NCI-H1092 treated with DMSO at 0.1 percent for 48 hours (cell line): ENCODE measurements at places on chromosomes 6 and 20.

DNA sequence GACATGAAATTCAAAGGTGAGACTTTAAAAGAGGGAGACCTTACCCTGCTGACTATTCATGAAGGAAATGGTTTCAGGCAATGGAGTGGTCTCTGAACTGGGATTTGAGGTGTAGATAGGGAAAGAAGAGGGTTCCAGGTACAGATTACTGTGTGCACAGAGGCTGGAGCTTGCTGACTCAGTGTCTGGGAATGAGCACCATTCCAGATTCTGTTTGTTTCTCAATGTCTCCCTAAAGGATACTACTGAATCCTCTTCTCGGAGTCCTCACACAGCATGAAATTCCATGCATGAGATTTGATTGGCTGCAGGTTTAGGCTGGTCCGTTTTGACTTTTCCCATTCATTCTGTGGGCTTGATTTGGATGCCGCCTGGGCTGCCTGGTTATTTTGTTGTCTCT lies 49.0 kb downstream of the PPP1R14C start:
- no peak for DNase-seq

GRCh38 chr20:62269871-62270270 lies 31.6 kb downstream of the OSBPL2 start:
- DNase-seq: no peak

GRCh38 chr6:15796844-15797243 lies 134.0 kb upstream of the DTNBP1 start:
- no peak for DNase-seq

- no peak for DNase-seq
Measured at GRCh38 chr6:28003661-28004060, 46.6 kb downstream of the OR2B6 start.

DNA sequence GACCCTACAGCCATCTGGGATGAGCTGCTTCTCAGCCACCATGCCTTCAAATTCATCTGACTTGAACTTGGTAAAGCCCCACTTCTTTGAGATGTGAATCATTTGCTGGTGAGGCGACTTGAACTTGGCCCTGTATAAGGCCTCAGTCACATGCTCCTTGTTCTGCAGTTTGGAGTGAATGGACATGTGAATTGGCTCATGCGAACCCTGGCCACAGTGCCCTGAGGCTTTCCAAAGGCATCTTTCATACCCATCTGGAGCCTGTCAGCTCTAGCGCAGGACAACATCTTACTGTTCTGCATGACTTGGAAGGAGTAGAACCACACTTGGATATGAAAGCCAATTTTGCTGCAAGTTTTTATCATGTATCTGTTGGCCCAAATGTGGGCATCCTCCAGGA lies 244.0 kb upstream of the FAM83B start:
- no peak for DNase-seq

- no peak for DNase-seq
Measured at GRCh38 chr6:38831865-38832264, 116.8 kb downstream of the DNAH8 start.

GRCh38 chr6:106163966-106164877 lies 78.1 kb downstream of the PRDM1 start:
- no peak for DNase-seq

DNA sequence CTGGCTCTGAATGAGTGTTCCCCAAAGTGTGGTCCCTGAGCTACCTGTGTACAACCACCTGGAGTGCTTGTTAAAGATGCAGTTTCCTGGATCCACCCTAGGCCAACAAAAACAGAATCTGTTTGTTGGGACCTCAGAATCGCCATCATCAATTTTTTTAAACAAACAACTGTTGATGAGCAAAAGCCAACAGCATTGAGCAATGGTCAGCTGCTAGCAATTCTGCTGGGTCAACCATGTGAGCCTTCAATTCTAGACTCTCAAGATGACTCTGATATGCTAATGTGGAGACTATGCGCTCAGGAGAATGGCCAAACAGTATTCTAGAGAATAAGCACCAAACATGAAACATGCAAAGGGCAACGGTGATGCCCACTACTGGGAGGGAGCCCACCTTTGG lies 64.4 kb upstream of the IYD start:
- no peak for DNase-seq

DNA sequence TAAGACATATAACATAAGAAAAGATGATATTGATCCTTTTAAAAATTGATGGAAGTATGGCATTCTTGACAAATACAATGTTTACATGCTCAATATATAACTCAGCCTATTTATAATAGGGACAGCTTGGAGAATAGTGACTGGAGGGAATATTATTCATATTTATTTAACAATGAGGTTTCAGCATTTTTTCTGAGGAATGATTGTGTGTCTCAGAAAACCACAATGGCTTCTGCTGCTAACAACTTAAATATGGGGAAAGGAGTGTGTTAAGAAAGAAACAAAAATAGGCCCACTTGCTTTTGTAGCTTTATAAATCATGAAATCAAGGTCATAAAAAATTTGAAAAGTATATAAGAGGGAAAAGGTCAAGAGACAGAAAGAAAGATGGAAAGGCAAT lies 163.2 kb upstream of the TBX18 start:
- DNase-seq: no peak

DNA sequence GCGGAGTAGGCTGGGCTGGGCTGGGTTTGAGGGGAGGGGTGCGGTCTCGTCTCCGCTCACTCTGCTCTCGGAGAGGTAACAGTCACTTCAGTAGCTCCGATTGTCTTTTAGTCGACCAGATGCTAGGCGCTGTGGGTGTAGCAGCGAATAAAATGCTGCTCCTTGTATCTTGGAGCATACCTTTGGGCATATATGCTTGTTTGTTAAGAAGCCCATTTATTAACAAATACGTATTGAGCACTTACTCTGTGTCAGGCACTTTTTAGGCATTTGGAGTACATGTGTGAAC lies 545 bp downstream of the ACTR5 start:
- peak; percentile 25 for DNase-seq

DNA sequence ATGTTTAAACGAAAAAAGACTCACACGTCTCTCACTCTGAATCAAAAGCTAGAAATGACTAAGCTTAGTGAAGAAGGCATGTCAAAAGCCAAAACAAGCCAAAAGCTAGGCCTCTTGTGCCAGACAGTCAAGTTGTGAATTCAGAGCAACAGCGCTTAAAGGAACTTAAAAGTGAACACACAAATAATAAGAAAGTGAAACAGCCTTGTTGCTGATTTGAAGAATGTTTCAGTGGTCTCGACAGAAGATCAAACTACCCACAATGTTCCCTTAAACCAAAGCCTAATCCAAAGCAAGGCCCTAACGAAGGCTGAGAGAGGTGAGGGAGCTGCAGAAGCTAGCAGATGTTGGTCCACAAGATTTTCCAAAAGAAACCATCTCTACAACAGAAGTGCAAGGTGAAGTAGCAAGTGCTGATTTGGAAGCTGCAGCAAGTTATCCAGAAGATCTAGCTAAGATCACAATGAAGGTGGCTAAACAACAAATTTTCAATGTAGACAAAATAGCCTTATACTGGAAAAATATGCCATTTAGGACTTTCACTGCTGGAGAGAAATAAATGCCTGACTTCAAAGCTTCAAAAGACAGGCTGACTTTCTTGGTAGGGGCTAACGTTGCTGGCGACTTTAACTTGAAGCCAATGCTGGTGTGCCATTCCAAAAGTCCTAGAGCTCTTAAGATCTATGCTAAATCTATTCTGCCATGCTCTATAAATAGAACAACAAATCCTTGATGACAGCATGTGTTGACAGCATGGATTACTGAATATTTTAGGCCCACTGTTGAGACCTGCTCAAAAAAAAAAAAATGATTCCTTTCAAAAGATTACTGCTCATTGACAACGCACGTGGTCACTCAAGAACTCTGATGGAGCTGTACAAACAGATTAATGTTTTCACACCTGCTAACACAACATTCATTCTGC lies 40.3 kb downstream of the SEC63 start:
- DNase-seq: no peak

GRCh38 chr6:140909156-140909555 lies 1223.6 kb upstream of the GJE1 start:
- DNase-seq: no peak

DNA sequence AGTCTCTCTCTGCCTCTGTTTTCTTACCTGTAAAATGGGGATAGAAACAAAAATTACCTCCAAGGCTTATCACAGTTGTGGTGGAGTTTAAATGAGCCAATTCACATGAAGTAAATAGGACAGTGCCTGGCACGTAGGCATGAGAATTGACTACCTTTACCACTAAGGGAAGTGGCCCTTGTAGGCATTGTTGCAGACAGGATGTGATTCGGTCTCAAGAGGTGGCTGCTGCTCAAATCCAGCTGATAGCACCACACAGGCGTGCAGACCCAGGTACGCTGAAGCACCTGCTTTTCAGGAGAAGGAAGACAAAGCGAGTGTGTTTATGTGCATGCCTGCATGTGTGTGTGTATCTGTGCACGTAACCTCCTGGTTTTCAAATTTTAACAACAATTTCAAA lies 108.6 kb downstream of the EYA2 start:
- DNase-seq: no peak

GRCh38 chr6:14618759-14619418 lies 501.3 kb downstream of the CD83 start:
- no peak for DNase-seq

GRCh38 chr6:118101831-118102345 lies 194.8 kb downstream of the SLC35F1 start:
- no peak for DNase-seq

GRCh38 chr20:25356271-25356933 lies 34.2 kb downstream of the ABHD12 start:
- peak; percentile 31 for DNase-seq

DNA sequence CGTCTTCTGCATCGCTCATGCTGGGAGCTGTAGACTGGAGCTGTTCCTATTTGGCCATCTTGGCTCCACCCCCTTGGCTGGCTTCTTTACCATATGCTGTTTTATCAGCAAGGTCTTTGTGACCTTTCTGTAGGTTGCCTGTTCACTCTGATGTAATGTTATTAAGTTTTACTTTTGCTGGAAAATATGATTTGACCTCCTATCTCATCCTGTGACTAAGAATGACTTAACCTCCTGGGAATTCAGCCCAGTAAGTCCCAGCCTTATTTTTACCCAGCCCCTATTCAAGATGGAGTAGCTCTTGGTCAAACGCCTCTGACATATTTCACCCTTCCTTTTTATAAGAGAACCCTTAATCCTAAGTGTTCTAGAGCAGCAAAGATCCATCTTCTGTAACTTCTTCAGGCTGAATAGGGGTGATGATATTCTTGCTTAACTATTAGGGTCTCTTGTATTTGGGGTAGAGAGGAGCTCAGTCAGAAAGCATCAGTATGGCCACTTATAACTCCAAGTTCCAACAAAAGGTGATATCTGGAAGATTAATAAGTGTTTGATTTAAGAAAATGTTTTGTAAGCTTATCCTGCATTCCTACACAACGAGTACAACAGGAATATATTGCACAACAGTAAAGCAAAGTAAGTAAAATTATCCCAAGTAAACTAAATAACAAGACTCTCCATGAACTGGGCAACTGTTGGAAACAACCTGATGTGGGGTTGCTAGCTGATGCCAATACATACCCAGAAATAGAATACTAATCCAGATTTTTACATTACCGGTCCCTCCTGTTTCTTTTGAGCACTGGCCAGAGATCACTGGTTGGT lies 23.1 kb upstream of the HMGN3 start:
- no peak for DNase-seq
